ENCODE measurements at places on chromosomes 2 and 18. TPM values are rescaled to one million over a fixed set of nuclear protein-coding genes. Genes with fewer than 3 reads are reported as not detected.

MGAT5 gene
- total RNA-seq, result 39.7 TPM

TUBA3E gene
- not detected for total RNA-seq

RTP5 gene
- 0.68 TPM for total RNA-seq

STPG4 gene
- total RNA-seq, result not detected

GPAT2 gene
- total RNA-seq, result 6.0 TPM

HDLBP gene
- total RNA-seq, result 200 TPM

TRIM54 gene
- total RNA-seq, result 0.18 TPM

DNAJC5G gene
- not detected for total RNA-seq

SERPINB5 gene
- total RNA-seq, result not detected

WNT6 gene
- not detected for total RNA-seq

PPP1R1C gene
- total RNA-seq, result not detected

LRRTM1 gene
- total RNA-seq, result not detected

THAP4 gene
- 27.8 TPM for total RNA-seq

CYRIA gene
- 37.4 TPM for total RNA-seq

ITPRIPL1 gene
- total RNA-seq, result 20.5 TPM

CASP10 gene
- 101 TPM for total RNA-seq

TMEM247 gene
- total RNA-seq, result not detected

LHCGR gene
- not detected for total RNA-seq

CABYR gene
- 0.94 TPM for total RNA-seq

BABAM2 gene
- total RNA-seq, result 59.5 TPM

GULP1 gene
- not detected for total RNA-seq

VIT gene
- 1.7 TPM for total RNA-seq

MLPH gene
- not detected for total RNA-seq

NLRC4 gene
- 0.30 TPM for total RNA-seq

PLA2R1 gene
- total RNA-seq, result not detected

KANSL1L gene
- 9.5 TPM for total RNA-seq

EPHA4 gene
- 48.6 TPM for total RNA-seq

DSG1 gene
- not detected for total RNA-seq

FIGN gene
- not detected for total RNA-seq

GLB1L gene
- total RNA-seq, result 4.5 TPM

DNER gene
- total RNA-seq, result not detected

NT5DC4 gene
- 2.0 TPM for total RNA-seq

UGT1A4 gene
- total RNA-seq, result not detected

CXCR4 gene
- 582 TPM for total RNA-seq

TEX261 gene
- total RNA-seq, result 44.2 TPM

ANKRD62 gene
- not detected for total RNA-seq

SYT4 gene
- total RNA-seq, result not detected

VAMP5 gene
- total RNA-seq, result 35.0 TPM

HRH4 gene
- total RNA-seq, result 0.23 TPM

ALPP gene
- total RNA-seq, result 0.30 TPM

COL4A3 gene
- total RNA-seq, result 1.0 TPM

Data from natural killer cell (primary cell).